ENCODE measurements at places on chromosomes 12 and 14.

DNA sequence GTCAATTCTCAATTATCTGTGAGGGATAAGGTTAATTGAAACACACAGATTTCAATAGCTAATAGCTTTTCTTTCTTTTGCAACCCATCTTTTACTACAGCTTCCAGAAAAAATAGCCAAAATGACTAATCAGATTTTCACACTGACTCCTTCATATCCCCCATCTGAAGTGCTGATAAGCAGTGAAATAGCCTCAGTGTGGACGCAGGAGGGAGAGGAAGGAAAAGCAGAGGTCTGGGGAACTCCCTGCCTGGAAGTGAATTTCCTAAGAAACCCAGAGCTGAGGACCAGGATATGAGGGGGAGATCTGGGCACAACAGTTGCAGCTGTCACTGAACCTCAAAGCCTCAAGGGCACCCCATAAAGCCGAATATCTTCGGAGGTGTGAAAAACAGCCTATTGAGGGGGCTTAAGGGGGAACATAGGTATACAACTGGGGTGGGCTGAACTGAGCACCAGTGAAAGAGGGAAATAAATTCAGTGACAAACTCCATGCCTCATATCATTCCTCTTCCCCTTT, 60.9 kb downstream of the EMP1 start:
- DNase-seq, result no peak

DNA sequence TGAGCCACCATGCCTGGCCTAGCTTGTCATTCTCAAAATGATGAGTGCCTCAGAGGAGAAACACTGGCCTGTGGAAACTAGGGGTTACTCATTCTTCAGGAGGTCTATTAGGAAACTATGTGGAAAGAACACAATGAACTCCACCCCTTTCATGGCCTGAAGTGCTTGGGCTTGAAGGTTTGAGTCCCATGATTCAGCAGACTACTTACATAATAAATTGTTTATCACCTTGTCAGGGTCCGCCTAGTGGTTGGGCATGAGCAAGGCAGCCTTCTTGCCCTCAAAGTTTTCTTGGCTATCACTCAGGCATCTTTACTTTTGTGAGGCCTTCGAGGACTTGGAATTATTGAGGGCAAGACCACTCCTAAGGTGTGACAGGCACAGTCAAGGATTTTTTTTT, 251.2 kb downstream of the ACSS3 start:
- no peak for DNase-seq

- no peak for DNase-seq
Observed at GRCh38 chr14:60238955-60239354, 10.1 kb upstream of the PPM1A start.

- DNase-seq, result no peak
Observed at GRCh38 chr14:104344818-104345620, 206.6 kb downstream of the KIF26A start.

DNA sequence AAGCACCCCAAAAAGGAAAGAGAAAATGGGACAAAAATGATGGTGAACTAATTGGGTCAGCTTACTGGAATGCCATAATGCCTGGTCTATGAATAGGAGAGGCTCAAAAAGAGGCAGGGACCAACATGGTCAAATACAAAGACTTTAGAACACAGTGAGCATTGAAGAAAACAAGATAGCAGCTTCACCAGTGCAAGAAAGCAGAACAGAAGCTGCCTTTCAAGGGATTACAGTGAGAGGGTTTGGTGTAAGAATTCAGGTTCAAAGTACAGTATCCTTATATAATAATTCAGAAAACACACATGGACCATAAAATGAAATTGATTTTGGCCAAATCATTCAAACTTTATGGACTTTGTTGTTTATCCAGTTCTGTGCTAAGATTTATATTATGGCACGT, 162.1 kb downstream of the NAV3 start:
- no peak for DNase-seq

DNA sequence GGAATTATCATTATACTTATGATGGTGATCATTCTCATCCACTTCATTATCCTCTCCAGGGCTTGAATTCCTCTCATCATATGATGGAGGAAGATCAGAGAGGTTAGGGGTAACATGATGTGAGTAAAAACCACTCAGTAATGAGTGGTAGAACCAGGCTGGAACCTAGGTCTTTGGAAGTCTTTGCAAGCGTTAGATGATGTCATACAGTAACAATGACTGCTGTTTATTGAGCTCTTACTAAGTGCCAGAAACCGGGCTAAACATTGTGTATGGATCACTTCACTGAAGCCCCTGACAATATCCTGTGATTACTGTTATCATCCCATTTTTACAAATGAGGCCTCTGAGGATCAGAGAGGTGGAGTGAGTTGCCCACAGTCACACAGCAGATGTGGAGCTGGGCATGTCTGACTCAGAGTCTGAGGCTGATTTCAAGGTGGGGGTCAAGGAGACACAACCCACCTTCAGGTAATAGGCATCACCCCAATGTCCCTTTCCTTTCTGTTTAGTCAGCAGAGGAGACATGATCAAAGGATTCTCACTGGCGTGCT, 19.5 kb downstream of the WSCD2 start:
- no peak for DNase-seq

- DNase-seq, result no peak
Observed at GRCh38 chr14:51828017-51828797, 32.2 kb upstream of the GNG2 start.

DNA sequence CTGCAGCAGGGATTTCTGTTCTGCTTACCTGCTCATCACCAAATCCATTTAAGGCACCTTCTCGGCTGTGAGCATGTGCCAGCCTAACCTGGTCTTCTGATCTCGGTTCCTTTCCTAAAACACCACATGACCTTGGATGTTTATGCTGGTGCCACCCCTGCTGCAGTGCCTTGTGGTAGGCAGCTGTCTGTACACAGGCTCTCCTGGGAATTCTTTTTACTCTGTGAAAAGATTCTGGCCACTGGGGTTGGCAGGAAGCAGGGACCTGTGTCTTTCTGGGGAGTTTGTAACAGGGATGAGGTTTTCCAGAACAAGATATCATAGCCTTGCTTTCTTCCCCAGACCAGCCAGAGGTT, 10.4 kb upstream of the PLEKHG3 start:
- no peak for DNase-seq

DNA sequence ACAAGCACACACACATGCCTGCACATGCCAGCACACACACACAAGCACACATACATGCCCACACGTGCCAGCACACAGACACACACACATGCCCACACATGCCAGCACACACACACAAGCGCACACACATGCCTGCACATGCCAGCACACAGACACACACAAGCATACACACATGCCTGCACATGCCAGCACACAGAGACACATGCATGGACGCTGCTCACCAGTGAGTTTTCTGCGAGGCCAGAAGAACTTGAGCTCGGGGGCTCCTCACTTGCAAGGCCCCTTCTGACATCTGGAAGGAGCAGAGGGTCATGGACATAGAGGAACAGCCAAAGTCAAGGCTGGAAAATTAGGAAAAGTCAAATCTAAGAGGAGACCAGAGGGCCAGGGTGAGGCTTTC, 61.2 kb upstream of the BCL11B start:
- DNase-seq, result no peak

DNA sequence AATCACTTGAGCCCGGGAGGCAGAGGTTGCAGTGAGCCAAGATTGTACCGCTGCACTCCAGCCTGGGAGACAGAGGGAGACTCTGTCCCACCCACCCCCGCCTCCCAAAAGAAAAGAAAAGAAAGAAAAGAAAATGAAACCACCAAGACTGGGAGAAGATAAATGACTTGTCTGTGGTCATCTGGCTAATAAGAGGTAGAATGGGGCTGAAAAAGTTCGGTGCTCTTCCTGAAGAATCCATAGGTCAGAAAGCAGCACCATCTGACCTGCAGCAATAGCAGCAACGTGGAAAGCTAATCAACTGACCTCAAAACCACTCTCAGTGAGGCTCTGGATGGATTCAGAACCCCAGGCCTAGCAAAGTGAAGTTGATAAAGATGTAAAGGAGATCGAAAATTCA, 25.2 kb downstream of the SSH1 start:
- no peak for DNase-seq

DNA sequence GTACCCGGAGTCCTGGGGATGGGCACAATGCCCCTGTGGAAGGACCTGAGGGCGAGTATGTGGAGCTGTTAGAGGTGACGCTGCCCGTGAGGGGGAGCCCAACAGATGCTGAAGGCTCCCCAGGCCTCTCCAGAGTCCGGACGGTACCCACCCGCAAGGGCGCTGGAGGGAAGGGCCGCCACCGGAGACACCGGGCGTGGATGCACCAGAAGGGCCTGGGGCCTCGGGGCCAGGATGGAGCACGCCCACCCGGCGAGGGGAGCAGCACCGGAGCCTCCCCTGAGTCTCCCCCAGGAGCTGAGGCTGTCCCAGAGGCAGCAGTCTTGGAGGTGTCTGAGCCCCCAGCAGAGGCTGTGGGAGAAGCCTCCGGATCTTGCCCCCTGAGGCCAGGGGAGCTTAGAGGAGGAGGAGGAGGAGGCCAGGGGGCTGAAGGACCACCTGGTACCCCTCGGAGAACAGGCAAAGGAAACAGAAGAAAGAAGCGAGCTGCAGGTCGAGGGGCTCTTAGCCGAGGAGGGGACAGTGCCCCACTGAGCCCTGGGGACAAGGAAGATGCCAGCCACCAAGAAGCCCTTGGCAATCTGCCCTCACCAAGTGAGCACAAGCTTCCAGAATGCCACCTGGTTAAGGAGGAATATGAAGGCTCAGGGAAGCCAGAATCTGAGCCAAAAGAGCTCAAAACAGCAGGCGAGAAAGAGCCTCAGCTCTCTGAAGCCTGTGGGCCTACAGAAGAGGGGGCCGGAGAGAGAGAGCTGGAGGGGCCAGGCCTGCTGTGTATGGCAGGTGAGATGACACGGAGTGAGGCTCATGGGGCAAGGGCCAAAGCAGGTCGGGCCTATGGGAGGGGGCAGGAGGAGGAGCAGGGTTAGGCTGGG, 4.5 kb downstream of the ARHGEF40 start:
- no peak for DNase-seq

- no peak for DNase-seq
Observed at GRCh38 chr14:36268121-36268520, 52.3 kb downstream of the MBIP start.

Data from SK-N-MC (cell line).